NCI-H526 treated with DMSO at 0.1 percent for 48 hours (cell line): ENCODE measurements at places on chromosomes 13 and 19.

DNA sequence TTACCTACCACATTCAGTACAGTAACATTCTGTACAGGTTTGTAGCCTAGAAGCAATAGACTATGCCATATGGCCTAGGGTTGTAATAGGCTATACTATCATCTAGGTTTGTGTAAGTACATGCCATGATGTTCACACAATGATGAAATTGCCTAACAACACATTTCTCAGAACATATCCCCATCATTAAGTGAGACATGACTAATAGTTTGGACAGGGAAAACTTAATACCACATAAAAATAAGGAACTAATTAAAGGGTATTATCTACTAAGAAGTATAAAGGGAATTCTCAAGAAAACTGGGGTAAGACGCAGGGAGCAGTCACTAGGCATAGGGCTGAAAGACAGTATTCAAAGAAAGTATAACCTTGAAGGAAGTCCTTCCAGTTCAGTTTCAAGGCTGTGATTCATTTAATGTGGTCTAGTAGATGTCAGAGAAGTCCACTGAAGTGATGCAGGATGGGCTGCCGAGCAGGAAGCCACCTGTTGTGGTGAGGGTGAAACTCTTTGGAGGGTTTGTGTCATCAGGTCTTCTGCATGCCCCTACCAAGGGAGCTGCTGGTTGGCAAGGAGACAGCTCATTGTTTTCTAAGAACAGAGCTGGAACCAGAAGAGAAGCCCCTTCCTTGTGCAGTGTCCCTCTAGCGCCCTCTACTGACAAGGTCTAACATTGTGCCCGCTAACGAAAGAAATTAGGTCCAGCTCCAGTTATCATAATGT, 122.9 kb downstream of the OLFM4 start:
- peak; percentile 73 for DNase-seq

DNA sequence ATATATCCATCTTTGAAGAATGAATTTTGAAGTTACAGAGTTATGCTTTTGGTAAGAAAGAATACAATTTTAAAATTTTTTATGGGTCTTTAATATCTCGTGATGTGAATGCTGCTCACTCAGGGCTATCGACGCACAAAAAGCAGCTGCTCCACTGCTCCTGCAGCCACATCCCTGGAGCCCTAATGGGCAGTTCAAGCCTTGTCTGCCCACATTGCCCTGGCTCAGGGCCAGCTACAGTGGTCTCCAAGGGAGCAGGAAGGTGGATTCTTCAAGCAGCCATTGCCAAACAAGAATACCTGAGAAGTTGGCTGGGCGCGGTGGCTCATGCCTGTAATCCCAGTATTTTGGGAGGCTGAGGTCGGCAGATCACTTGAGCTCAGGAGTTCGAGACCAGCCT, 85.8 kb downstream of the IPO5 start:
- no peak for DNase-seq

DNA sequence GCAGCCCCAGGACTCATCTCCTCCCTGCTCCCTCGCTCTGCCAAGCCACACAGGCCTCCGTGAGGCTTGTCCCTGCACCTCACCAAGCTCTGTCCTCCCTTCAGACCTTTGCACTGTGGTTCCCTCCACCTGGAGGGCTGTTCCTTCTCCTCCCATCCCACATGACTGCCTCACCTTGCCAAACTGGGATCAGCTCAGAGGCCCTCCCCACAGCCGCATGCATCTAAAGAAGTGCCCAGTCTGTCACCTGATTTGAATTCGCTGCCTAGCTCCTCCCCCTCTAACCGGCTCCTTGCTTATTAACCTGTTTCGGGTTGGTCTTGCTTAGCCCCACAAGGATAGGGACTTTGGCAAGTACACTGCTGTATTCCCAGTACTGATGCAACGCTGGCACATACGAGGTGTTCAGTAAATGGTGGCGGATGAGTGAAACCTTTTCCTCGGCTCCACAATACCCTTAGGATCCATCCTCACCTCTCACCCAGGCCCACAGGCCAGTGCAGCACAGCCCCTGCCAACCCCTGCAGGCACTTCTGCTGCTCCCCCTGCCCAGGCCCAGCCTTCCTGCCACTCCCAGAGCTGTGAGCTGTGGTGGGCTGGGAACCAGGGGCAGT, 4.4 kb downstream of the AKT2 start:
- peak; percentile 38 for DNase-seq

GRCh38 chr19:37928527-37929286, 21.7 kb downstream of the SIPA1L3 start:
- DNase-seq: no peak
